ENCODE measurements at places on chromosomes 3 and 15. TPM values are rescaled to one million over a fixed set of nuclear protein-coding genes. Genes with fewer than 3 reads are reported as not detected.

PLA2G4F gene
- total RNA-seq = 3.5 TPM

FLNB gene
- 228 TPM for total RNA-seq

GP9 gene
- total RNA-seq = not detected

SLC22A13 gene
- 0.07 TPM for total RNA-seq

RHCG gene
- total RNA-seq = 274 TPM

PLA1A gene
- not detected for total RNA-seq

PIF1 gene
- total RNA-seq = 9.5 TPM

NPAP1 gene
- not detected for total RNA-seq

GOLGA8G gene
- total RNA-seq = not detected

TM6SF1 gene
- not detected for total RNA-seq

RBPMS2 gene
- not detected for total RNA-seq

ALDH1L1 gene
- 2.9 TPM for total RNA-seq

AHSG gene
- 0.28 TPM for total RNA-seq

GRK7 gene
- total RNA-seq = 0.07 TPM

FSTL1 gene
- 69.8 TPM for total RNA-seq

NEK10 gene
- total RNA-seq = not detected

SLC24A5 gene
- total RNA-seq = not detected

PRC1 gene
- total RNA-seq = 99.7 TPM

SAMMSON gene
- total RNA-seq = not detected

XYLB gene
- 2.6 TPM for total RNA-seq

TBC1D2B gene
- total RNA-seq = 15.9 TPM

SPSB4 gene
- not detected for total RNA-seq

PODXL2 gene
- total RNA-seq = 13.5 TPM

RAB8B gene
- 8.3 TPM for total RNA-seq

SPG21 gene
- total RNA-seq = 91.5 TPM

BFSP2 gene
- not detected for total RNA-seq

NR2E3 gene
- not detected for total RNA-seq

NANOGP8 gene
- total RNA-seq = not detected

DAPK2 gene
- 0.33 TPM for total RNA-seq

AADAC gene
- total RNA-seq = not detected
